ENCODE measurements at places on chromosomes 16 and 17.

GRCh38 chr17:3535253-3535995 is 22.2 kb downstream of the TRPV3 start:
- DNase-seq, result peak; percentile 23

GRCh38 chr16:78552716-78553115 is 453.3 kb downstream of the WWOX start:
- DNase-seq, result no peak

- no peak for DNase-seq
Measured at GRCh38 chr17:2331303-2331702, 5.0 kb downstream of the TSR1 start.

DNA sequence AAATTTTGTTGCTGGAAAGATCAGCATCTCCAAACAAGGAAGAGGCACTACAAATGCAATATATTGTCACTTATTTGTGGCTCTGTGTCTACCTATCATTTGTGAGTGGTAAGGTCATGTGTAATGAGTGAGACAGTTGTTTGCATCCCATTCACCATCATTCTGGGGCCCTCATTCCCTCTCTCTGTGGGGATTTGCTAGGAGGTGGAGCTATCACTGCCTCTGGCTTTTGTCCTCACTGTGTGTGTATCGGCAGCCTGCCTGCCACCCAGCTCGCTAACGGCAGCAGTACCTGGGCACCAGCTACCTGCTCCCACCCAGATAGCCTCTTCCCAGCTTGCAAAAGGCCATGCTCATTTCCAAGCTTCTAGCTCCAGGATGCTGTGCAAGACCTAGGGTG is 379.2 kb upstream of the ZFHX3 start:
- DNase-seq, result no peak

GRCh38 chr17:4544951-4545216 is 10.3 kb downstream of the MYBBP1A start:
- no peak for DNase-seq

- peak; percentile 81 for DNase-seq
Measured at GRCh38 chr16:30185683-30186421, 2.5 kb downstream of the CORO1A start.

DNA sequence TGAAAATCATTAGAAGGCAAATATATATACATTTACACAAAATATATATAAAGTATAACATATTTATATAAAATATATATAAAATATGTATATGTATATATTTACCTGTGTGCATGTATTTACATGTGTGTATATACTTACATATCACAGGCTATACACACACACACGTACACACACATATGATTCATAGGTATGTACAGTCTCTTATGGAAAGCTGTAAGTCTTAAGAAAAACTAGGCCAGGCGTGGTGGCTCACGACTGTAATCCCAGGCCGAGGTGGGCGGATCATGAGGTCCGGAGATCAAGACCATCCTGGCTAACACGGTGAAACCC is 14.7 kb downstream of the TOM1L2 start:
- DNase-seq, result no peak

DNA sequence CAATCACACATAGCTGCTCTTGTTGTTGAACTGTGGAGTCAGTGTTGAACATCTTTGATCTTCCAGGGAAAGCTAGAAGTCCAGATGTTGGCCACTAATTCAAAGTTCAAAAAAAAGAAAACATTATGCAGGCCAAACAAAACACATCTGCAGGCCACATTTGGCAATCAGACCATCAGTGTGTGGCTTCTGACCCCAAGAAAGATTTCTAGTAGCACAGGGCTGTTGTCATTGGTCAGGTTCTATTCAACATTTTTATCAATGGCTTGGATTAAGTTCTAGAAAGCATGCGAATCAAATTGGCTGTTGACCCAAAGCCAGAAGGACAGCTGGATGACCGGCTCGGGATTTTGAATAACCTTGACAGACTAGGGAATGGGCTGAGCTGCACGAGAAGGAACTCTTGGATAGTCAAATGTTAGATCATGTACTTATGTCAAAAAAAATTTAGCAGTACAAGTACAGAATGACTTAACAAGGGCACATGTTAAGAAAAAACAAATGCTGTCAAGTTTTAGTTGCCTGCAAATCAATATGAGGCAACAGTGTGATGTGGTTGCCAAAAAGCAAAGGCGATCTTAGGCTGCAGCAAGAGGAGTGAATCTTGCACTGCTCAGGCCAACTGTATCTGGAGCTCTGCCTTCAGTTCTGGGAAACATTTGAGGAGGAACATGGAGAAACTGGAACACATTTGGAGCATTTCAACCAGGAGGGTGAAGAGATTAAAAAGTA is 187.6 kb downstream of the RGS9 start:
- no peak for DNase-seq

GRCh38 chr17:18368946-18369345 is 5.6 kb upstream of the SHMT1 start:
- DNase-seq, result no peak

GRCh38 chr16:30521873-30522641 is 4.3 kb downstream of the ZNF768 start:
- DNase-seq, result no peak

DNA sequence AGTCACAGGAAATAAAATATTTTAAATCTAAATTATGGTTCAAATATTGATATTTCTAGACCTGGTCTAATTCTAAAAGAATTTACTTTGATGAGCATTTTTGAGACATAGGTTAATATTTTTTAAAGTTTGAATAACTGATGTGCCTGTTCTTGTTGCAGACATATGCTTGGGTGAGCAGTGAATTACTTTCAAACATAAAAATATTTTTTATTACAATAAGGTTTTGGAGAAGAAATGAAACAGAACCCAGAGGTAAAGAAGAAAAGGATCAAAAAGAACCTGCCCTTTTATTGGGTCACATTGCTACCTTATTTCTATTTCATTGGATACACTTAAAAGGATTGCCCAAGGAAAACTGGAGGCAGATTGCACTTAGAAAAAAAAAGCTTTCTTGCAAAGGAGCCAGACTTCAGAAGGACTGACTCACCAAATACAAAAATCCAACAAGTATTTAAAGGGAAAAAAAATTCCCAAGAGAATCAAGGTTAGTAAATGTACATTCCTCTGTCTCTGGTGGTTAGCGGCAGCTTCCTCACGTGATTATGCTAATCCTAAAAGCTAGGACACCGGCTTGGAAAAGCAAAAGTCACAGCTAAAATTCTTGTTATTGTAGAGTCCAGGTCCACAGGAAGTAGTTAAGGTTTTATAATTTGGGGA is 18.5 kb downstream of the ENPP7 start:
- DNase-seq, result no peak

- no peak for DNase-seq
Measured at GRCh38 chr17:40311575-40311974, 2.6 kb downstream of the RARA start.

DNA sequence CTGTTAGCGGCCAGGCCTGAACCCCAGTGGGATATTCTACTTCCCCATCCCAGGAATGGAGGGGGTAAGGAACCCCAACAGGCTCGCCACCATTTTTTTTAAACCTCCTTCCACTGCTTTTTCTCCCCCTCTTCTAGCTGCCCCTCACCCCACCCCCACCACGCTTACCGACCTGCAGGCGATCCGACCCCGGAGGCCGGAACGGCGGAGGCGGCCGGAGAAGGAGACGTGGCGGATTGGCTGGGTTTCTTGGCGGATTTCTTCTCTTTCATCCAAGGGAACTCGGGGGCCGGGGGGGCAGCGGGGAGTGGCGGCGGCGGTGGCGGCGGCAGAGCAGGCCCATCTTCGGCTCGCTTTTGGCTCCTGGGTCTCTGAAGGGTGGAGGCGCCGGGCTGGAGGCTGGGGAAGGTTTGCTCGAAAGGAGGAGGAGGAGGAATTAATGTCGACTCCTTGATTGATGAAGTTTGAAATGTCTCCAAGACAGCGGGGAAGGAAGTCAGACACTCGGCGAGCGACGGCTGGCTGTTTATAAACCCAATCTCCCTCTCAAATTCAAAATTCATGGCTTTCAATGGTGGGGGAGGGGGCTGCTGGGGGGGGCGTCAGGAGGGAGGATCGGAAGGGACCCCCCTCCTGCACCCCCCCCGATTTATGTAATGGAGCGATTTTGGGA is 424 bp downstream of the HOXB2 start:
- DNase-seq, result peak; percentile 29

DNA sequence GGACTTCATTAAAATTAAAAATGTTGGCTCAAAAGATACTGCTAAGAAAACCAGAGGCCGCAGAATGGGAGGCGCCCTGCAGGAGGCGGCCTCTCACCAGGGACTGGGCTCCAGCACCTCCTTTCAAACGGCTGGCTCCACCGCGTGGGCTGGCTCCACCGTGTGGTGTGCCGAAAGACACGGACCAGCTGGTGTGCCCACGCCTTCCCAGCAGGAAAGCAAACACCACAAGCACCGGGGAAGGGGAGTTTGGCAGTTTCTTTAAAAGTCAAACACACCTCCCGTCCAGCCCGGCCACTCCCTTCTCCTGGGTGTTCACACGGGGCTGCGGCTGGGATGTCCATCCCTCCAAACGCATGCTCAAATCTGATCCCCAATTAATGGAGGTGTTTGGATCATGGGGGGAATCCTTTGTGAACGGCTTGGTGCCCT is 13.9 kb downstream of the HAGH start:
- peak; percentile 25 for DNase-seq

DNA sequence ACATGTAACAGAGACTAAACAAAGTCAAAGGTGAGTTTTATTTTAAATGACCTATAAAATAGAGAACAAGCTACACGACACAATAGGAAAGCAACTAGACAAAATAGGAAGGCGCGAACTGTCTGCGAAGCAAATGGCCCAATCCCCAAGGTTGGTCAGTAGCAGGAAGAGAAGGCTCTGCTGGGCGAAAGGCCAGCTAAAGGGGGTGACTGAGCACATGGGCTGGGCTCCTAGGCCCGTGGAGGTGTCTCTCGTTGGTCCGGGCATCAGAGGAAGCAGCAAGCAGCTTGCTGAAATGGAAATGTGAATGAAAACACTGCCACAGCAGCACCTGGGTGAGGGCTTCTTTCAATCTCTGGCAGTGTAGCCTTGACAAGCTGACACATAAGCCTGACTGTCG is 129.4 kb downstream of the ZNF778 start:
- DNase-seq, result no peak

DNA sequence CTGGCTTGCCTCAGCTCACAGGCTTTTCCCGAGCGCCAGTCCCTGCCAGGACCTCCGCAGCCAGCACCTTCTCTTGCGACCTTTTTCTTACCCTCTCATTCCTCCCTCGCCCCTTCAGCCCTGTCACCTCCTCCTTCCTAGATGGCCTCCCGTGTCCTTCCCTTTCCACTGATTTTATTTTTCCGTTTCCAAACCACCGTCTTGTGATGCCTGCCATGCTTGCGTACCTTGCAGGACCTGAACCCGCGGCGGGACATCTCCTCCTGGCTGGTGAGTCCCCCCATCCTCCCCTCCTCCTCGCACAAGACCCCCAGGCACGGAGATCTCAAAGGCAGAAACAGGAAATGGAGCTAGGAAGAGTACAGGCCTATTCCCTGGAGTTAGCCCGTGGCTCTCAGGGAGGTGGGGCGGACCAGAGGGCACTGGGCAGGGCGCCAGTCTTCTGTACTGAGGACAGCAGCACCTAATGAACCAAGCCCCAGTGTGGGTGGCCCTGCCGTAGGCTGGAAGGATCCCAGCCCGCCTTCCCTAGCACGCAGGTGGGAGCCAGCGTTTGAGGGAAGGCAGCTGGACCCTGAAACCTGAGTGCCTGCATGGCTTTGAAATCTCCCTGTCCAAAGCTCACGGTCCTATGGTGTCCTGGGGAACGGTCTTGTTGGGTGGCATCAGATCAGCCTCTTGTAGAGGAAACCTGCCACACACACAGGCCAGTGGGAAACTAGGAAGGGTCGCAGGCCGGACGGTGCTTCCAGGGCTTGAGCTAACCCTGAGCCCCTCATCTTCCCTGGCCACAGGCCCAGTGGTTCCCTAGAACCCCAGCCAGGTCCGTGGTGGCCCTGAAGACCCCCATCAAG is 612 bp downstream of the CISD3 start:
- no peak for DNase-seq

DNA sequence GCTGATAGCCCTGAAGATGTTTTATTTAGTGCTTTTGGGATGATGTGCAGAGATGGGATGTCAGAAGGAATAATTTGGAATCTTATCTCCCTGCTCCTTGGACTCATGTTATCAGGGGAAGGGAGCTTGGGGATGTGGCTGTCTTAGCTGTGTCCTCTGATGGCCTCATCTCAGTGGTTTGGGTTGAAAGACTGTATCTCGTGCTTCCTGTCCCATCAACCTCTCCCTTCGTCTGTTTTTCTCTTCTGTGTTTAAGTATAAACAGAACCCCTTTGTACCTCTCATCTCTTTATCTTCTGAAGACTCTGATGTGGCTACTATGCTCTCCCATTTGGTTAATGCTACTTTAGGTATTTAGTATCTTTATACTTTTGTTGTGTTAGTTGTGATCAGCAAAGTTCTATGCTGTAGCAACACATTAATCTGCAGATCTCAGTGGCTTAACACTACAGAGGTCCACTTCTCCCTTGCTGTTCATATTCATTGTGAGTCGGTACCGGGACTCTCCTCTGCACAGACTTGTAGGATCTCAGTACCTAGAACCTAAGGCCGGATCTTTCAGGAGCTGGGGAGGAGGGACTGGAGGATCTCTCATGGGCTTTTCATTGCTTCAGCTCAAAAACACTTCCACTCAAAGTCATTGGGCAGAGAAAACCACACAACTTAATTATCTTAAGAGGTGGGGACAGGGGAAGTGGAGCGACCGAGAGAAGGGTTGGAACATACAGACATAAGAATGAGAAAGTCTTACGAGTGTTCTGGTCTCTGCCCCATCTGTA is 28.8 kb downstream of the PRKCA start:
- DNase-seq, result no peak

GRCh38 chr17:28470266-28470913 is 3.1 kb upstream of the SLC13A2 start:
- no peak for DNase-seq

DNA sequence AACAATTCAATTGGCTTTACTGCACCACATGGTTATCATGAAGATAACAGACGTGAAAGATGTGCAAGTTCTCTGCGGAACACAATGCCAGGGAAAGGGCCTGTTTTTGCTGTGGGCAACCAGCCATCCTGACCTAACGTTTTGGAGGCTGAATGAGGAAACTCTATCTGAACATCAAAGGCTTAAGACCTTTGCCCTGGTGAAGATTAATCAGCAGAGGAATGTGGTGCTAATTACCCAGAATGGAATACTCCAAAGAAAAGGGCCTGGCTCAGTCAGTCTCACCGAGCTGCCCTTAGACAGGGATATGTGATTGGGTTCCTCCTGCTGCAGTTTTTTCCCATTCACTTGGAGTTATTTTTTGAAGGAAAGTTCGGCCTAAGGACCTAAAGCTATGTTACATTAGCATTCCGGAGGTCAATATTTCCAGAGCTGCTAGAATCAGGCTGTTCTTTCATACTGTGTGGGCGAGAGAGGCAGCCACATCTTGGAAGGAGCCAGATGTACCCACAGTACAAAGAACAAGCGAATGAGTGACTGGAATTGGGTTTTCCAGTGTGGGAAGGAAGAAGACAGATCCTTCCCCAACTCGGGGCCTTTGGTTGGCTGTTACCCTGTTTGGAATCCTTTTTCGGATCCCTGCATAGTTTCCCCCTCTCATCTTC is 15.5 kb downstream of the ASIC2 start:
- no peak for DNase-seq

- DNase-seq, result peak; percentile 10
Measured at GRCh38 chr16:30184891-30185682, 1.7 kb downstream of the CORO1A start.

All from activated effector memory CD4-positive, alpha-beta T cell treated with Interleukin-2 at 50 U/mL for 16 hours (primary cell).